ENCODE measurements at places on chromosomes 13 and 19.

DNA sequence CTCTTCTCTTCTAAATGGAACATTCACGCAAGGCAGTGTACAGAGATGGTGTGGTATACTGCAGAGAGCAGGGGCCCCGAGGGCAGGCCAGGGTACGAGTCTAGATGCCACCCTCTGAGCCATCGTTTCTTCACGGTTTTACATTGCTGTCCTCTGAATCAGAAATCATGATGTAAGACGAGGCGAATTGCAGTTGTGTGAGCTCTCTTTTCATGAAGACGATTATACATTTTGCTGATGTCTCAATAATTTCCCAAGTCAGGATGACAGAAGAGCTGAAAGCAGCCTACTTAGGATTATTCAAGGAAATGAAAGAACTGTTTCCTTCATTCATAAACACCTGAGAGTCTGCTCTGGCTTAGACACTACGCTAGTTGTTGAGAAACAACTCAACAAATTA, 93.8 kb upstream of the RNF113B start:
- no peak for DNase-seq

- peak; percentile 70 for DNase-seq
Measured at GRCh38 chr19:30450100-30450499, 77.9 kb downstream of the ZNF536 start.

DNA sequence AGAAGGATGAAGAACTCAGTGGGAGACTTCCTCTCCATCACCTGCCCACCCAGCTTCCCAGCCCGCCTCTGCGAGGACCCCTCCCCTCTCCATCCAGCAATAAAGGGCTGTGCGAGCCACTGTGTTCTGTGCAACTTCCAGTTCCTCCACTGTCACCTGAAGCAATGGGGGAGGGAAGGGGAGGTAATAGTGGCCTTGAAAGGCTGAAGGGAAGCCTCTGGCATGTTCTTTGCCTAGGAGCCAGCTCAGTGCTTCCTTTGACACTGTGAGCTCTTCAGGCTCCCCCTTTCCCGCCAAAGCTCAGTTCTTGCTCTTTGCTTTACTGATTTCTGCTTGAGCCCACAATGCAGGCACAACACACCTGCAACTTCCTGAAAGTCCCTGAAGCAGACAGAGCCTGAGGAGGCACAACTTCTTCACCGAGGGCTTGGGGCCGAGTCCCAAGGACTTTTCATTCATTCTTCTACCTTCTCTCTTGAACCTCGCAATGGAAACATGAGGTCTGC, 73.2 kb upstream of the DOCK9 start:
- no peak for DNase-seq

GRCh38 chr13:39913928-39914327, 258.5 kb downstream of the COG6 start:
- no peak for DNase-seq

DNA sequence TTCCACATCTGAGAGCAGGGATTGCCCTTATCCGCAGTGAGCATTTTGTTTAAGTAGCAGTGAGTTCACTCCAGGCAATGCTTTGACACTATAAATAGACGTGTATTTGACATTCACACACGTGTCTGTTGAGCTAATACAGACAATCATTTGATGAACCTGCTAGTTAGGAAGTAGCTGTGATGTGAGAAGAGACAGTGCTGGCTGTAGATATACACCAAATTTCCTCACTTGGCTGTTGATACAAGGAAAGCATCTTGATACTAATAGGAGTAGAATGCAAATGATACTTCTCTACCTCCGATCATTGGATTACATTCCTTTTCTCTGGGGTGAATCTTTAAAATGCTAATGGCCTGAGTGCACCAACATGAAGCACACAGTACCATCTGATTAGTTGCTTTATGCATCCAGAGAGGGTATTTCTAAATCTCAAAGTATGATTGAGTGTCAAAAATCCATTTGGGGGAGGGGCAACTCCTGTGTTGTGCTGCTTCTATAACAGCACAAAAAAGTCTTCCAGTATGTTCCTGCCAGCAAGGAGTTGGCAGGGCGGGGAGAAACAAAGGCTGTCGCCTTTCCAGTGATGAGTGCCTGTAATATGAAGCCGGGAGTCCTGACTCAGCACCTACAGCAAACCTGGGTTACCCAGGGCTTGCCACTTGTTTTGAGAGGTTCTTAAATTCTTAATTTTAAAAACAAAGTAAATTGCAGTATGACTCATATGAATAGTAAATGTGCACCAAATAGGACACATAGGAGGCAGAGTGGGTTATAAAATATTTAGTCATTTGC, 7.0 kb downstream of the CUL4A start:
- DNase-seq, result no peak

GRCh38 chr13:110590577-110590976, 24.8 kb upstream of the NAXD start:
- no peak for DNase-seq

DNA sequence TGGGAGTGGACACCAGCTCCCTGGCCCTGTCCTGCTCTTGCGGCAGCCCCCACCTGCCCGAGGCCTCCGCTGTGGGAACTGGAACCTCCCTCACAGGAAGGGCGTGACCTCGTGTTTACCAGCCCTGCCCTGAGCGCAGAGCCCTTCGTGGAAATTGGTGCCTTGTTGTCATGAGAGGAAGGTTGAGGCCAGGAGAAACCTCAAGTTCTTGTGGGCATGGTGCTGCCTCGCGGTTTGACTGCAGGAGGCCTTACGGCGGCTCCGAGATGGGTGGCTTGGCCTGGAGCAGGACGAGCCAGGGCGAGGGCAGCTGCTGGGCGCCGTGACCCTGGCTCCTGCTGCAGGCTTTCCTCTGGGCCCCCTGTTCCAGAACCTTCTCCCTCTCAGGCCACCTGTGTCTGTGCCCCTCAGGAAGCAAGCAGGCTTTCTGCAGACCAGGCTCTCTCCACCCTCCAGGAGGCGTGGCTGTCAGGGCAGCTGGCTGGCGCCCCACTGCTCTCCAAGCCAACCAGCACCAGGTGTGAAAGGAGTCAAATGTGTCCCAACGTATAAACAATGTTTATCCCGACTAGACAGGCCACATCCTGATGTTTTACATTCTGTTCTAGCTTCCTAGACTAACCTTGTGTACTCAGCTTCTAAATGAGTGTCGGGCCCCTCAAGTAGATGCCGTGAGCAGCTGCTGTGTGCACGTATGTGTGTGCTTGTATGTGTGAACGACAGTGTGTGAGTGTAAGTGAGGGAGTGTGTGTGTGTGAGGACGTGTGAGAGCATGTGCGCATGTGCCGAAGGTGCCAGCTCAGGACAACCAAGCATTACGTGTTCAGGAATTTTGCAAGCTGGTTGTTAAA, 10.4 kb upstream of the RASA3 start:
- DNase-seq, result no peak
